ENCODE measurements at places on chromosomes 3 and 15.
A peak's percentile ranks its signal among the peaks of the same experiment; 100 is the strongest.

- DNase-seq: no peak
Observed at GRCh38 chr15:96349857-96350720, 19.6 kb downstream of the NR2F2 start.

- no peak for DNase-seq
Observed at GRCh38 chr15:96112018-96112417, 218.5 kb upstream of the NR2F2 start.

GRCh38 chr3:157746391-157746790 lies 243.2 kb upstream of the VEPH1 start:
- DNase-seq: no peak

DNA sequence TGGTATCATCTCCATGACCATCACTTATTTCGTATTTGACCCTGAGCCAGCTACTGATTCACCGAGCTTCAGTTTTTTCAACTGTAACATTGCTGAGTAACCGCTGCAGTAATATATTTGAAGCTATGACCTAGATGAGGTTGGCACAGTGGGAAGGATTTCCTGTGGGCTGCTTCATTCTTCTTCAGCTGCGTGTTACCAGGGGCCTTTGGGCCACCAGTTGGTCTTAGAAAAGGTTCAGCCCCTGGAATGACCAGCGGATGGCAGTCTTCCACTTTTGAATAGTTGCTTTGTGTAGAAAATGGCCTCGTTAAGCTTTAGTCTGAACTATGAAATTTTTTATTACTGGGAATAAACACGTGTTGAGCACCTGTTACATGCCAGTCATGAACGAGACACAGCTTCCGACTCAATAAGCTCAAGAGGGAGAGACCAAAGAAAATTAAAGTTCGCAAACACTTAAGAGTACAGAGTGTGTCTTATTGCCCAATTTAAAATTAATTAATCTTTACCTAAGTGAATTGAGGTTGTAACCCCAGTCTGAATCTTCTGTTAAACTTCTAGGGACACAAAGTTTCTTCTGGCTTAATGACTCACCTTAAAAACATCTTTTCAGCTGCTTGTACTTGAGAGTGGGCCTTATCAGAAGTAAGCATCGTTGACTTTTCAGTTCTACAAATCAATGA lies 57.6 kb upstream of the NR2E3 start:
- no peak for DNase-seq

- DNase-seq: no peak
Observed at GRCh38 chr3:44342176-44342790, 3.7 kb downstream of the TCAIM start.

GRCh38 chr15:37548116-37548515 lies 386.3 kb upstream of the TMCO5A start:
- no peak for DNase-seq

GRCh38 chr3:26293329-26293844 lies 329.2 kb upstream of the LRRC3B start:
- no peak for DNase-seq

GRCh38 chr15:68935400-68935937 lies 5.1 kb downstream of the SPESP1 start:
- DNase-seq: no peak

DNA sequence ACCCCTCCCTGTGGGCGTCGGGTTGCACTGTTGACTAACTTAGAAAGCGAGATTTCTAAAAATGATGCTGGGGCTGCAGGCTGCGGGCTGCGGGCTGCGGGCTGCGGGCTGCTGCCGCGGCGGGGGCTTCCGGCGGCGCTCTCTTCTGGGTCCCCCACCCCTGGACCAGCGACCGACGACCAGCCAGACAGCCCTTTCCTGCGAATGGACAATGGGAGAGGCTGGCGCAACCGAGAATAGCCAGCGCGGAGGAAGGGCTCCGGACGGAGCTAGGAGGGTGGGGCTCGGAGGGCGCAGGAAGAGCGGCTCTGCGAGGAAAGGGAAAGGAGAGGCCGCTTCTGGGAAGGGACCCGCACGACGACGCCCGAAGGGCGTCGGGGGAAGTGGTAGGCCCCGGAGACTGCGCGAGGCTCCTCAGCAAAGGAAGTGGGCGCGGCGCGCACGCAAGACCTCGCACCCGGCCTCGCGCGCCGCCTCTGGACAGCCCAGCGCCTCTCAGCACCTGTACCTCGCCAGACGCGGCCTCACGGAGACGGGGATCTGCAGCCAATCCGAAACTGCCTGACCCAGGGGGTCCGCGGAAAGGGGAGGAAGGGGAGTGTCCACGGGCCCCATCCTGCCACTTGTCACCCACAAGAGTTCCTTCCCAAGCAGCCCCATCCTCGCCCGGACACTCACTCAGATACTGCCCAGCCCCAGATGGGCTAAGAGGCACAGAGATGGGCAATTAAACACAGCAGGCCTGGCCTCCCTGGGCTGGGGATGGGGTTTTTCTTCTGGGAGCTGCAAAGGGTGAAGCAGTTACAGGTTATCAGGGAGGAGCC lies 70.7 kb downstream of the SLC12A8 start:
- peak; percentile 13 for DNase-seq

DNA sequence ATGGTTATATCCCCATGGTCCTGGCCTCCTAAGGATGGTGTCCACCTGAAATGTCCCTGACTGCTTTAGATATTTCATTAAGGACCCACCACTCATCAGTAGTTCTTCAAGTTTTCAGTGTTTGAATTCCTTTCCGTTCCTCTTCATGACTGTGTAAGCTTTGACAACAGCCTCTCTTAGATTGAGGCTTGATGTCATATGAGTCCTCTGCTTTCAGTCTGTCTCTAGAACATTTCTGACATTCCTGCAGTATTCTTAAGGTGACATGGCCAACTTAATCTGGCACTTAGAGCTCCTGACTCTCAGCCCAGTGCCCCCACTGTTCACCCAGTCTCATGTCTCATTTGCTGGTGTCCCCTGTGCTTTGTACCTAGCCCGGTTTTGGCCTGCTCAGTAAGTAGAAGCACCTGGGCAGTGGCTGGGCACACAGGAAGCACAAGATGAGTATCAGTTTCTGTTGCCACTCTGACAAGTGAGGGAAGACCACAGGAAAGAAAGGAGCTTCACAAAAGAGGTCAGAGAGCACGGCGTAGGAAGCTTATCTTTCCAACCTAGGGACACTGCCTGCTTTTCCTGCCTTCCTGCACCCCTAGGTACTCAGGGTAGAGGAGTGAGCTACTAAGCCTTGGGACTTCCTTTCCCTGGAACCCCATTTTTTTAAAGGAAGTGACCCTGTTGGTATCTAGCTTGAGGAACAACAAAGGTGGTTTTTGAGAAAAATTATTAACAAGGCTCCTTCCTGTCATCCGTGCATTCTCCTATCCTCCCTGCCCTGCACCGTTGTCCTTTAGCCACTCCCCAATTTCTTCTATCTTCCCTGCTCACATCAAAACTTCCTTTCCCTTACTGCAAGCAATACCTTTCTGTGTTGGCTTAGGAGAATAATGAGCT lies 103.1 kb downstream of the KLHL25 start:
- no peak for DNase-seq

DNA sequence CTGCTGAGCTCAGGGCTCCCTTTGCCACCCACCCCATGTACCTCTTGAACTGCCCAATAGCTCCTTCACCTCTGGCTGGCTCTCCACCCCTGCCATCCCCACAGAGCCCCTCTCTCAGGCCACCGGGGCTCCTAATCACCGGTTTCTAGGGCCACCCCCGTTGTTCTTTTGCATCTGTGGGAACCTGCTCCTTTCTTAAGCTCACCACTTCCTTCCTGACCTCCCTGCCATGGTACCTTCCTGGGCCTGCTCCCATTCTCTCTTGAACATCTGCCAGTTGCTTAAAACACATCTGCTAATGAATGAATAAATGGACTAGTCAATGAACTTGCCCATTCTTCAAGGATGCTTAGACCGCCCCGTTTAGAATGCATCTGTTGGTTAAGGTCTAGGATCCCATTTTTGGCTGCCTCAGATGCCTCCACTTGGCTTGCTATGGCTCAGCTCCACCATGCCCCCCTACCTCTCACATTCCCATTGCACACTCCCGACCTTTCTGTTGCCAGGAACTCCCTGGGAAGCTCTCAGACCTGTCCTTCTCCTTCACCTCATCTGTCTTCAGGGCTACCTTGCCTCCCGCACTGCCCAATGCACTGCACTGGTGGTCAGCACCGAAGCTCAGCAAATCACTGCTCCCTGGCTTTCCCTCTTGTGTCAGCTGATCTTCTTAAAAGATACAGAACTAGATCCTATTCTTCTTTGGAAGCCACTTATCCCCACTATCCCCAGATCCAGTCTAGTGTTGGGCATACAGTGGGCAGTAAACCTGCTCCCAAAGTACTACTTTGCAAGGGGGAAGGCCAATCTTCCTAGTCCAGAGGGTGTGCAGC lies 9.1 kb downstream of the AMOTL2 start:
- no peak for DNase-seq

- no peak for DNase-seq
Observed at GRCh38 chr15:82958638-82959037, 6.1 kb upstream of the HOMER2 start.

DNA sequence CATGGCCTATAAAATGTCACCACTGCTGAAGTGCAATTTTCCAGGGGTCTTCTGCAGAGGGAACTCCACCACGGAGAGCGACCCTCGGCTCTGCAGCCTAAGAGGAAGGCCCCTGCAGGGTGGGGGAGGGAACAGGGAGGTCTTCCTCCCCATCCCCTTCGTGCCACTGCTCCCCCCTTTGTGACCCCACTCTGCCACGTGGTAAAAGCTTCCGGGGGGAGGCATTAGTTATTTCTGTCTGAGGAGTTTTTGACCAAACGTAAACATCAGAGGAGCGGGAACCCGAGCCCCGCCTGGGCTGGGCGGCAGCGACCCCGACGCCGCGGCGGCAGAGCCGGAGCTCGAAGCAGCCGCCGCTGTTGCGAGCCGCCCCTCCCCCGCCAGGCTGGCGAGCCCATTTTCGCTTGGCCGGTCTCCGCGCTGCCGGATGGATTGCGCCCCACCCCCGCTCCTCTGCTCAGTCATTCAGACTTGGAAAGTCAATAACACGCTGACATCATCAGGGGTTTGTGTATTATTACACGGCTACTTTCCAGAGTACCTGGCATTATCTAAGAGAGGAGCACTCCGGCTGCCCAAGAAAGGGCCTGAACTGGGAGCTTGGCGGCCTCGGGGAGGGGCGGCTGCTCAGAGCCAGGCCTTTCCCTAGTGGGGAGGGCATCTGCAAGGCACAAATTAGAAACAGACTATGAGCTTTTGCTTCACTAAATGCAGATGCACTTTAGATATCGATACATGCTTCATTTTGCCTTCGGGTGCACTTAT lies 162.5 kb upstream of the TBL1XR1 start:
- peak; percentile 93 for DNase-seq

GRCh38 chr3:82509106-82509842 lies 747.8 kb upstream of the GBE1 start:
- no peak for DNase-seq

GRCh38 chr3:138199851-138200250 lies 12.8 kb downstream of the ARMC8 start:
- no peak for DNase-seq

DNA sequence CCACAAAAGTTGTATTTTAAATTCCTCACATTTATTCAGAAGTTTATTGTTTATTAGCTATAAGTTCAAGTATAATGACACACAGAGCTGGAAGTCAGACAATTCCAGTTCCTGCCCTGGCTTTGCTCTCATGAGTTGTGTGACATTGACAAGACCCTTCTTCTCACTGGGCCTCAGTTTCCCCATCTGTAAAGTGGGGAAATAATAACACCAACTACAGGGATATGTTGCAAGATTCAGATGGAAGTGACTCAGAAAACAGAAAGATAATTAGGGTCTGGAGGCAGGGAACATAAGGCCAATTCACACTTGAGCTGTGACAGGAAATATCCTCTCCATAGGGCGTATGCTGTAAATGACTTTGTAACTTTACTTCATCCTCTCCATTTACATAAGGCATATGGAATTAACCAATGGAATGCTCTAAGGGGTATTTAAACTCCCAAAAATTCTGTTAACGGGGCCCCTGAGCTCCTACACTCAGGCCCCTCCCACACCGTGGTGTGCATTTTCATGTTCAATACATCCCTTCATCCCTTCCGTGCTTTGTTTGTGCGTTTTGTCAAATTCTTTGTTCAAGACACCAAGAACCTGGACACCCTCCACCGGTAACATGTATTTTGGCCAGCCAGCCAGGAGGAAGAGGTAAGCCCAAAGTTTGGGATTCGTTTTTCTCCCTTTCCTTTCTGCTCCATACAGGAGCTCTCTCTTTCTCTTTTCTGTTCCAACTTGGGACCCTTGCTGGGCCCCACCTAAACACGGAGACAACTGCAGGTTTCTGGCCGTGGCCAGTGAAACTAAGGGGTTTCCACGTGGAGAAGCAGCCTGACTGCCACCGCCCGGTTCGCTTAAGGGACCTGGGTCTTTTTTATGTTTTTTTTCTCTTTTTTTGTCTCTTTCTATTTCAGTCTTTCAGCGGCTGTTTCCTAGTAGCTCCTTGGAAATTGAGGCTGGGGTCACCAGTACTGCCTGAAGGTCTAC lies 16.9 kb downstream of the CYP11A1 start:
- no peak for DNase-seq

DNA sequence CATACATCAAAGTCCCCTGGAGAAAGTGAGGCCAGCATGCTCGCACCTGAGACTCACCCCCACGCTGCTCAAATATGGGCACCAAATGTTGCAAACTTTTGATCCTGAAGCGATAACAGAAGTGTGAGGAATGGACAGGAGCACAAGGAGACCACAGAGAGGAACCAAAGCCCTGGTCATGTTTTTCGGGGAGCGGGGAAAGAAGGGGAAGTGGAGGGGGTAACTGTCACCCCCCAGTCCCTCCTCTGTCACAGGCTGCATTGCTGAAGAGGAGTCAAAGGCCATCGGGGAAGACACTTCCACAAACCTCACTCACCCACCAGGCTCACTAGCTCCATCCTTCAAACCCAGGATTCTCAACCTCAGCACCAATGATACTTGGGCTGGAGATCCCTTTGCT lies 182.4 kb downstream of the UACA start:
- no peak for DNase-seq

GRCh38 chr15:88810446-88810845 lies 7.2 kb downstream of the ACAN start:
- DNase-seq: no peak

- DNase-seq: no peak
Observed at GRCh38 chr3:36319680-36320079, 60.6 kb upstream of the STAC start.

DNA sequence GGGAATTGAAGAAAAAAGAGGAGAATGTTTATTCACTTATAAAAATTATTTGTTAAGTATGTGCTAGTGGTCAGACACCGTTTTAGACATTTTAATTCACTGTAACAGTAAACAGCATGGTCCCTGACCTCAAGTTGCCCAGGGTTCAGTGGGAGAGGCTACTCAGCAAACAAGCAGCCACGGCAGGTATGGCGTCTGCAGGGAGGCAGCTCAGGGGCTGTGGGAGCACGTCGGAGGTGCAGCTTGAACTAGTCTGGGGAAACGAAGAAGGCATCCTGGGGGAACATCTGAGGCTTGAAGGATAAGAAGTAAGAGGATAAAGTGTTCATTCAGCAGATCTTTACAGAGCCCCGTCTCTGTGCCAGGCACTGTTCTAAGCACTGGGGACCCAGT lies 66.0 kb downstream of the CRTC3 start:
- no peak for DNase-seq

DNA sequence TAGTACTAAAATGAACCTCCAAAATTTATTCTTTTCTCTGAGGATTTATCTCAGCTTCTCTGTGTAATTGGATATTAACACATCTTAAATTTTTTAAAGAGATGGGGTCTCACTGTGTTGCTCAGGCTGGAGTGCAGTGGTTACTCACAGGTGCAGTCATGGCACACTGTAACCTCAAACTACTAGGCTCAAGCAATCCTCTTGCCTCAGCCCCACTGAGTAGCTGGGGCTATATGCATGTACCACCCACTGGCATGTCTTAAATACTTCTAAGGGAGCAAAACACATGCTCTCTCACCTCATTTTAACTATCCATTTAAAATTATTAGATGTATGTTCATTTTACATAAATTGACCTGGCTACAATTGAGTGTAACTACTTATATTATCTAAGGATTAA lies 11.3 kb upstream of the TMEM87A start:
- no peak for DNase-seq

All from effector memory CD4-positive, alpha-beta T cell (primary cell).